Activated T-cell treated with anti-CD3 and anti-CD28 coated beads, Interleukin-2, amount 50 U/mL, for 72 hours (primary cell): ENCODE measurements at places on chromosomes 13 and 19. TPM values are rescaled to one million over a fixed set of nuclear protein-coding genes. Genes with fewer than 3 reads are reported as not detected.
A peak's percentile ranks its signal among the peaks of the same experiment; 100 is the strongest.

DNA sequence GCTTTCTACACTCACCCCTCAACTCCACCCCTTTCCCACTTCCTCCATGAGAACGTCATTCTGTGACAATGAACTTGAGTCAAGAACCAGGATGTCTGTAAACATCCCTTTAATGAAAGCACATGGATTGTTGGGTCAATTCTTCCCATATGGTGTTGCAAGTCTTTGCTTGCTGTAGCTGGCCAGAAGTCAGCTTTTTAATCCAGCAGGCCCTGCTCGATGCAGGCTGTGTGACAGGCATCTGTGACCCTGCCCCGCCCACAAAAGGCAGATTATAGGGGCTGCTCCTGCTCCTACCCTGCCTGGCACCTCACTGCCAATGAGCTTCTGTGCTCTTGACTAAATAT, 78.0 kb downstream of the STARD13 start:
- H3K36me3 ChIP-seq, result no peaks in the 10 kb centered on the region
- peaks cover 18% of the 10 kb centered on the region for H3K4me1 ChIP-seq
- H3K27me3 ChIP-seq, result peaks cover 21% of the 10 kb centered on the region
- H3K4me3 ChIP-seq, result no peak overlapping the region
- no peak overlapping the region for H3K27ac ChIP-seq

DNA sequence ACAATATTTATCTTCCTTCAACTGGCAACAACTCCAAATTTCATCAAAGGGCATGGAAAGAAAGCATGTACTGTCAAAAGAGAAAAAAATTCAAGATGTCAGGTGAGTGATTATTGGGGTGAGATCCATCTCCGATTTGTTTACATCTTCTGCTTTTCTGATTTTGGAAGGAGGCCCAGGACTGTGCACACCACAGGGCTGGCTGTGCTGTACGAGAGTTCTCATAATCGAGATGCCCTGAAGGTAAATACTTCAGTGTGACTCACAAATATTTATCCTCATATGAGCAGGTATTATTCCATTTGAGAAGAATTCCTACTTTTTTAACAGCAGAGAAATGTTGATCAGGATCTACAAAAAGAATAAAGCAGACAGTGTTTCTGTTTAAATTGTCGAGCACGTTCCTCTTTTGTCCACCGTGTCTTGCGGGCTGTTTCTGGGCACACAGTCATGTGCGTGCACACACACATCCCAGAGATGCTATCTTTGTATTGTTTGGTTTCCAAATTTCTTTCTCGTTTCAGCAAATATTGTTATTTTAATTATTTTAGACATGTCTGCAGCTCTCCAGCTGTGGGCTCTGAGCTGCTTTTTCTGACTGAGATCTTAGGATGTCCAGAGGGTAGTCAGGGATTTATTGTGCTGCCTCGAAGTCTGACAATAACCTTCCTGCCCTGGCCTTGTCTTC, 103.8 kb downstream of the KL start:
- H3K4me3 ChIP-seq, result no peak overlapping the region
- peaks cover 12% of the 10 kb centered on the region for H3K27me3 ChIP-seq
- peaks cover 4% of the 10 kb centered on the region for H3K4me1 ChIP-seq
- no peak for DNase-seq
- H3K36me3 ChIP-seq, result no peaks in the 10 kb centered on the region
- H3K27ac ChIP-seq, result no peak overlapping the region

DNA sequence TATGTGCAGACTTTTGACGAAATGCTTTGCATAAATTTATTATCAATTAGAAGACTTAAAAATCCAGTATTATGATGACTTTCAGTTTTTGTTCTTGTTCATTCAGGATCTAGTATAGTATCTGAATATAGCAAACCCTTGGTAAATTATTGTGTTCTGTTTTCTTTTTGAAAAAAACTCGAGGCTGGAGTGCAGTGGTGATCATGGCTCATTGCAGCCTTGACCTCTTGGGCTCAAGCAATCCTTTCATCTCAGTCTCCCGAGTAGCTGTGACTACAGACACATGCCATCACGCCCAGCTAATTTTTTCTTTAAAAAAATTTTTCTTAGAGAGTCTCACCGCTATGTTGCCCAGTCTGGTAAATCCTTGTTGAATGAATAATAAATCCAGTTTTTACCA, 4.6 kb downstream of the FARP1 start:
- no peaks in the 10 kb centered on the region for H3K36me3 ChIP-seq
- no peak for DNase-seq
- H3K4me3 ChIP-seq, result no peak overlapping the region
- H3K27ac ChIP-seq, result no peak overlapping the region
- H3K4me1 ChIP-seq, result peaks cover 6% of the 10 kb centered on the region

DNA sequence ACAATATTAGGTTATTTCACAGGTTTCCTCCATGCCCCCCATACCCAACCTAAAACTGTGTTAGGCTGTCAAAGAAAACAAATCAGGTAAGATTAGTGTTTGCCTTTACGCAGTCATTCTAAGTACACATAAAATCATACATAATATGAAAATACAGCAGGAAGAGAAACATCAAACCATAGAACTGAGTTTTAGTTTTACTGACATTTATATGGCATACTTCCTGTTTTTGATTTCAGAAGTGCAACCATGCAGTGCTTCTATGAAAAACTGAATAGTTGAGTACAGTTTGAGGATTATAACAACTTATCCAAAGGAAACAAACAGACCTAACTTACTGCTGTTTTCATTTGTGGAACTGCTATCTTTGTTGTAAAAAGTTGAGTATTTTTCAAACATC, 91.3 kb downstream of the KCNRG start:
- peak overlapping the region; percentile 90 for H3K27ac ChIP-seq
- DNase-seq, result no peak
- H3K4me1 ChIP-seq, result peaks cover 35% of the 10 kb centered on the region
- H3K36me3 ChIP-seq, result peaks cover 9% of the 10 kb centered on the region

GRCh38 chr19:55225415-55225958, 3.1 kb downstream of the TMEM86B start:
- no peak overlapping the region for H3K4me3 ChIP-seq
- no peak for DNase-seq
- no peak overlapping the region for H3K27ac ChIP-seq
- H3K36me3 ChIP-seq, result peaks cover 5% of the 10 kb centered on the region

- H3K27me3 ChIP-seq, result peaks cover 23% of the 10 kb centered on the region
- no peaks in the 10 kb centered on the region for H3K4me1 ChIP-seq
- H3K36me3 ChIP-seq, result no peaks in the 10 kb centered on the region
- H3K27ac ChIP-seq, result no peak overlapping the region
Measured at GRCh38 chr13:43687038-43687437, 99.7 kb downstream of the ENOX1 start.

GRCh38 chr19:5113633-5114586, 145.0 kb downstream of the KDM4B start:
- no peak overlapping the region for H3K4me3 ChIP-seq
- no peak for DNase-seq
- H3K27ac ChIP-seq, result no peak overlapping the region
- no peaks in the 10 kb centered on the region for H3K4me1 ChIP-seq

DNA sequence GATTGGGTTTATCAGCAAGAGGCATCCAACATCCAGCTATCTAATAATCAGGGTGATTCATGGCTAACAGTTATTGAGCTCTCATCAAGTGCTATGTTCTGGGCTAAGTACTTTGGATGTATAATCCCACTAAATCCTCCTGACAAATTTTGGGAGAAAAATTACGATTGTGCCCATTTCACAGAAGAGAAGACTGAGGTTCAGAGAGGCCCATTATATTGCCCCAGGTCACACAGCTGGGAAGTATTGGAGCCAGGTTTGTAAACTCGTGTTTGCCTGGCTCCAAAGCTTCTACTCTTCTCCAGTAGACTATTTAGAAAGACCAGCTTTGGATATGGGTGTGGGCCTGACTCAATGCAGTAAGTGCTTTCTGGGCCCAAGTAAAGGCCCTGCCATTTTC, 20.9 kb upstream of the CALM3 start:
- DNase-seq, result no peak
- no peaks in the 10 kb centered on the region for H3K27me3 ChIP-seq
- peaks cover 15% of the 10 kb centered on the region for H3K4me1 ChIP-seq
- H3K4me3 ChIP-seq, result no peak overlapping the region
- no peaks in the 10 kb centered on the region for H3K36me3 ChIP-seq

DNA sequence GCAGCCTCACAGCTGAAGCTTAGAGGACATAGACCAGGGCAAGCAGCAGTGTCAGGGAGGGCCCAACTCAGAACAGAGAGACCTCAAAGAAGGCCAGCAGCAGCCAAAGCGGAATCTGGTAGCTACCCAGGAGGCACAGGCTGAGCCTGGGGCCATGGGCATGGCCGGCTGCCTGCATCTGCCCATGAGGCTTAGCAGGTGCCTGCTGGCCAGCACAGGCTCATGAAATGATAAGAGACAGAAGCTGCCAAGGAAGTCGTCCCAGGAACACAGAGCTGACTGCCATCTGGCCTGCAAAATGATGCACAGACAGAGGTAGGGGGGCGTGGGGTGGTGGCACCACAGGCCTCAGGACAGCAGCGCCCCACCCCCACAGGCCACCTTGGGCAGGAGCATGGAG, 29.2 kb downstream of the TUBA3C start:
- H3K4me1 ChIP-seq, result no peaks in the 10 kb centered on the region
- H3K27ac ChIP-seq, result no peak overlapping the region
- H3K27me3 ChIP-seq, result no peaks in the 10 kb centered on the region

DNA sequence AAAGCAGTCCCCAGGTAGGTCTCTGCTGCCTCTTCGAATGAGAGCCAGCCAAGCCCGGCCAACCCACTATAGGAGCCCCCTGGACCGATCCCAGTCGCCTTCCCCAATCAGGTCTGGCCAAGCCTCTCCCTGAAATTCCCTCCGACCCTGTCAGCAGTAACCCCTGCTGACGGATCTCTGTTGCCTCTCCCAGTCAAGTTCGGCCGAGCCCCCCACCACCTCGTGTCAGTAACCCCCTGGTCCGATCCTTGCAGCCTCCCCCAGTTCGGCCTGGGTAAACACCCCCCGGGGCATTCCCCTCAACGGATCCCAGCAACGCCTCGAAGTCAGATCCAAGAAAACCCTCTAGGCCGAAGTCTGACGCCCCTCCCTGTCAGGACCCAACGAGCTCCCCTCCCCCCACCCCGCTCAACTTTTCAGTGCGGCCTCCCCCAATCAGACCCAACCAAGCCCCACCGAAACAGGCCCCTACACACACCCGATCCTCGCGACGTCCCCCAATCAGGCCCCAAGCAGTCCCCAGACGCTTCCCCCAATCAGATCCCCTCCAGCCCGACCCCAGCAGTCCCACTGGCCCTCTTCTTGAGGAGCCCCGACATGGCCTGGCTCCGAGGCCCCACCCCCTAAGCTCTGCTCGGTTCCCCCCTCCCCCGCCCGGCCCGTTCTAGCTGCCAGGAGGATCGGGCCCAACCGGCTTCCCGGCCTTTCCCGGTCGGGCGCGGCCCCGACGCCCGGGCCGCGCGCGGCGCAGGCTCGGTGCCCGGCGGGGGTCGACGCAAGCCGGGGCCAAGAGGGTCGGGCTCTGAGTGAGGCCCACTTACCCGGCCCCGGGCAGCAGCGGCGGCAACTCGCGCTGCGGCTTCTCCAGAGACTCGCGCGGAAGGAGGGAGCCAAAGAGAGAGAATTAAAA, 1.8 kb downstream of the TNPO2 start:
- peak; percentile 65 for DNase-seq
- peaks cover 50% of the 10 kb centered on the region for H3K4me1 ChIP-seq
- H3K36me3 ChIP-seq, result peaks cover 18% of the 10 kb centered on the region
- H3K27ac ChIP-seq, result peak overlapping the region; percentile 97

DNA sequence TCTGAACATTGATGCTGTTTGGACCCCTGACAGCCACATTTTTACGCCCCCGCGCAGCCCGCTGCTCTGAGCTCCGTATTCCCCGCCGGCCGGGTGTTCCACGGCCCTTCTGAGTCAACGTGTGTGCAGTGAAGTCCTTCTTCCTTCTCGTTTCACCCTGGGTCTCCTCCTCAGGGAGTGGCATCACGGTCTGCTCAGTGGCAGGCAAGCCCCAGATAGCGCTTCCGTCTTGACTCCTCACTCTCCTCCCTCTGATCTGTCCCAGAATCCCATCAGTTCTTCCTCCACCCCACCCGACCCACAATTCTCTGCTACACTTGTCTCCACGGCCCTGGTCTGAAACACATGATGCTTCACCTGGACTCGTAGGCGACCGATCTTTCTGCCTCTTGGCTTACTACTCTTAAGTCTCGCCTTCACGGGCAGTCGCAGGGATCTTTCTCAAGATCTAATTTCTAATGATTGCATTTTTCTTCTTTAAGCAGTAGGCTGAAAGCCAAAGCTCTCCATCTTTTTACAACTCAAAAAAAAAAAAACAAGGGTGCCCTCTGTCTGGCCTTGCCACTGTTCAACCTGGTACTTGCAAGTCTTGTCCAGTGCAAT, 33.9 kb downstream of the CCNE1 start:
- peak overlapping the region; percentile 95 for H3K4me3 ChIP-seq
- peaks cover 15% of the 10 kb centered on the region for H3K4me1 ChIP-seq
- H3K36me3 ChIP-seq, result no peaks in the 10 kb centered on the region
- peak; percentile 43 for DNase-seq
- H3K27me3 ChIP-seq, result no peaks in the 10 kb centered on the region

- no peak overlapping the region for H3K4me3 ChIP-seq
- no peaks in the 10 kb centered on the region for H3K36me3 ChIP-seq
- H3K4me1 ChIP-seq, result peaks cover 39% of the 10 kb centered on the region
- H3K27me3 ChIP-seq, result no peaks in the 10 kb centered on the region
Measured at GRCh38 chr13:30124131-30124768, 183.1 kb downstream of the KATNAL1 start.

DNA sequence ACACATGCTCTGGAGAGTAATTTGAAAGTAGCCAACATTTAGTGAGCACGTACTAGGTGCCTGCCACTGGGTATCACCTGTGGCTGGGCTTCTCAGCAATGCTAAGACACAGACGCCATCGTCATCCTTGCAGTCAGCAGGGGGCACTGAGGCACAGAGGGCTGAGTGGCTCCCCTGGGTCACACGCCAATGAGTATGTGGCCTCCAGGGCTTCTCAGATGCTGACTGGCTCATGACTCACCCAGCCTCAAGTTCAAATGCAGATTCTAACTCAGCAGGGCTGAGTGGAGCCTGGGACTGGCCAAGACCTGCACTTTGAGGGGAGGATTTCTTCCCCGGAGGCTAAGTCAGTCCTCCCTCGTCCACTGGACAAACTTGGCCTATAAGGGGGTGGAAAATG, 115.1 kb upstream of the CACNA1A start:
- H3K36me3 ChIP-seq, result no peaks in the 10 kb centered on the region
- DNase-seq, result peak; percentile 48
- H3K27me3 ChIP-seq, result peaks cover 74% of the 10 kb centered on the region
- no peak overlapping the region for H3K27ac ChIP-seq
- no peak overlapping the region for H3K4me3 ChIP-seq

DNA sequence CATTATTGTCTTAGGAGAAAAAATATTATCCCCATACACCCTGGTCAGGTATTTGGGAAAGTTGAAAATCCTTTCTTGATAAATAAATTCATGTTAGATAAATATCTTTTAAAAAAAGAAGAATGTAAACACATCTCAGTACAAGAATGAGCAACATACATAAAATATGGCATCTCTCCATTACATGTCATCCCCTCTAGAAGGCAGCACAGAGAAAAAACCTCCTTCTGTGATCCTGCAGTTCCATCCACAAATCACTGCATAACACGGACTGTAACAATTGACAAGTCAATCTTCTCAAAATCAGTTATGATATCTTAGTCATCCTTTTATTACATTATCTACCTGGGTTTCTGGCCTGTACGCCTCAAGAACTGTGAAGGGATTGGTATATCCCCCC, 683.9 kb upstream of the KLHL1 start:
- no peaks in the 10 kb centered on the region for H3K27me3 ChIP-seq
- no peaks in the 10 kb centered on the region for H3K4me1 ChIP-seq
- no peak overlapping the region for H3K27ac ChIP-seq
- no peaks in the 10 kb centered on the region for H3K36me3 ChIP-seq

Gene RFPL4A
- total RNA-seq, result not detected

Gene IZUMO1
- 0.14 TPM for total RNA-seq

Gene ERICH6B
- total RNA-seq, result not detected

Gene SRRM5
- total RNA-seq, result 1.7 TPM

Gene ADGRE3
- total RNA-seq, result not detected
